Kidney epithelial cell (primary cell): ENCODE measurements at places on chromosomes 5 and 9. TPM values are rescaled to one million over a fixed set of nuclear protein-coding genes. Genes with fewer than 3 reads are reported as not detected.

- no peak for DNase-seq
Measured at GRCh38 chr9:124128568-124129166, 117.1 kb downstream of the LHX2 start.

DNA sequence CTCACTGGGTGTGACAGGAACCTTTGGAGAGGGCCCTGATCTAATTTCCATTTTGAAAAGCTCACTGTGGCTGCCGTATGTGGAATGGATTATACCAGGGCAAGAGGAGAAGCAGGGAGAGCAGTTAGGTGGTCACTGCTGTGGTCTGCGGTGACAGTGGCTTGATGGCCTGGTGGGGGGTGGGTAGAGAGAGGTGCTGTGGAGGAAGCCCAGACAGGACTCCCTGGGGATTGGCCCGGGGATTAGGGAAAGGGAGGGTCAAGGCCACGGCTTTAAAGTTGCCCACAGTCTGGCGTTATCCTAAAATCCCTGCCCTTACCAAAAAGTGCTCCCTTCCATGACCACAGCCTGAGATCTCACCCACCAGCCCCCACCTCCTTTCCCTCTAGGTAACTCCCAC lies 4.7 kb downstream of the B4GALT7 start:
- DNase-seq: no peak

DNA sequence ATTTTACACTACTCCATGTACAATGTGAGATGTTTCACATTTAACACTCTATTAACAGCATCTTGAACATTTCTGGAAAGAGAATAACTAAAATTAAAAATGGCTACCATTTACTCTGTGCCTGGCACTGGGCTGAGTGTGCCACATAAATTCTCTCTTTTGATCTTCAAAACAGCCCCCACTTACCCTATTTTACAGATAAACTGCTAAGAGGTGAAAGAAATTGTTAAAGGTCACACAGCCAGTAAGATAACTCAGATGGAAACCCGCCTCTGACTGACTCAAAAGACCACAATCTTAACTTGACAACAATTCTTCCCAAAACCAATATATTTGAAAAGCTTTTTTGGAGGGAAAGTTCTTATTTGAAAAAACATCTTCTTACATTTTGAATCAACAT lies 97.3 kb downstream of the MAPKAP1 start:
- DNase-seq: no peak

DNA sequence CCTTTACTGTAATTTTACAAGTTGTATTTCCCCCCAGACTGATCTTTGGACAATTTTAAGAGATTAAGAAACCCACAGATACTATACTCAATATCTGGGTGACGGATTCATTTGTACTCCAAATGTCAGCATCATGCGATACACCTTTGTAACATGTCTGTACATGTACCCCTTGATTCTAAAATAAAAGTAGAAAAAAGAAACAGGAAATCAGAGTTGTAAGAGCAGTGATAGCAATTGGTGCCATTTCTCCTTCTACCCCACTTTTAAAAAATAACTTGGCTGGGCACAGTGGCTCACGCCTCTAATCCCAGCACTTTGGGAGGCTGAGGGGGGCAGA lies 116.9 kb downstream of the FGF1 start:
- DNase-seq: no peak

DNA sequence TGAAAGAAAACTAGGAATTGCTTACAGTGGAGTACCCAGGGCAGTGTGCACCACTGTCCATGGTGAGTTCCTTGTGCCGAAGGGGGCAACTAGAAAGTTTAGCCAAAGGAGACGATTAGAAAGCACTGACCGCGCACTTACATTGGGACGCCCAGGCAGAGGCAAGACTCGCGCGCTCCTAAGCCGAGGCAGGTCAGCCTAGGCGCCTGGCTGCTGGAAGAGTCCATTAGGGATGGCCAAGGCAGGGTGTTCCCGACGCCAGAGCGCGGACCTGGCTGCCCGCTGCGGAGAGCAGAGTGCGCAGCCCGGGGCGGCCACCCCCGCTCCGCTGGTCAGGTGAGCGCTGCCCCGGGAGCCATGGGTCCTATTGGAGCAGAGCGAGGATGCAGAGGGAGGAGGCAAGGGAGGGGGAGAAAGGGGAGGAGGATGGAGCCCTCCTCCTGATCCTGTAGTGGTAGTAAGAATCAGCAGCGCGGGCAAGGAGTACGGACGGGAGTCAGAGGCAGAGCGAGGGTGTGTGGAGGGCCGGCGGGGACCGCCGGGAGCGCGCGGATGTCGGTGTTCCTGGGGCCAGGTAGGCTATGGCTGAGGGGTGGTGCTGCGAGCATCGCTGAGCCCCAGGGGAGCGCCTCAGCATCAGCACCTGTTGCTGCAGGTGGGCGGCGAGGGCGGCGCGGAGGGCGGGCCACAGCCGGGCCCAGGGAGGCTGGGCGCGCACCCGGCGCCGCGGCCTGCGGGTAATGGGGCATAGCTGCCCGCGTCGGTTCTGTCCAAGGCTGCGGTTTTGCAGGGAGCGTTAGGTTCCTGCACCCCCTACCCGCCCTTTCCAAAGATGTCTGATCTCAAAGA lies at the start of gene ADGRV1:
TSS of gene ADGRV1 (plus strand) at position 454 of the 849 bp plus-strand sequence. CDS start at position 553, 99 bp downstream.
- DNase-seq: peak; percentile 73

DNA sequence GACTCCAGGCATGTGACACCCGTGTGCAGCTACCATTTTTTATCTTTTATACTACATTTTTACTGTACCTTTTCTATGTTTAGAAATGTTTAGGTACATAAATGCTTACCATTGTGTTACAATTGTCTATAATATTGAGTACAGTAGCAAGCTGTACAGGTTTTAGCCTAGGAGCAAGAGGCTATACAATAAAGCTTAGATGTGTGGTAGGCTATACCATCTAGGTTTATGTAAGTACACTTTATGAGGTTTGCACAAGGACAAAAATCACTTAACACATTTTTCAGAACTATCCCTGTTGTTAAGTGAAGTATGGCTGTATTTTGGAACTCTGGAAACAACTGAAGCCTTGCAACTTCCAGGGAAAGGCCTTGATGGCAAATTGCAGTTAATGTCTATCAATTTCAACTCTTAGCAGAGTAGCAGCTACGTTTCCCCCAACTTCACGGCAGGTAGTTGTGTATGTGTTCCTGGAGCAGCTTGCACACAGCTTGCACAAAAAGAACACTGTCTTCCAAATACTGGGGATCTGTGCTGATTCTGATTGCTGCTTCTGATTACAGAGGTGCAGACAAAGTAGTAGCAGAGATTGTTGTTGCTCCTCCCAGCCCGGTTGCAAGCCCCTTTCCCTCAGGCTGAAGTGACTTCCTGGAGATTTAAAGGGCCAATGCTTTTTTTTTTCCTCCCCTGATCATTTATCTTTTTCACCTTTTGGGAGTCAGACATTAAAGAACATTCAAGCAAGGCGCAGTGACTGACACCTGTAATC lies 30.0 kb downstream of the SIL1 start:
- no peak for DNase-seq

DNA sequence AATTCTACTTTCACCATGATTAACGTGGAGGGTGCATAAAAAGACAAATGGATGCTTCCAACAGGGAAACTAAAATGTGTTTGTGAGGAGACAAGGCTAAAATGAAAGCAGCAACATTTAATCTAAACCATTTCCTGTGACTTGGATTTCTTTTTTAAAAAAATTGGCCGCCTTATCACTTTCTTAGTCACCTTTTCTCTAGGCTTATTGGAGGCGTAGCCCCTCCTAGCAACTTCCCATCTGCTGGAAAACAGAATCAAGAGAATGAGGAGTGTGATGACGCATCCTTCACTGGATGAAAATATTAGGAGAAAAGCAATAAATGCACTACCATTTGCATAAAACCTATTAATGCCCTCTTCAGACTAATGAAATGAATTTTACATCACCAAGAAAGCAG lies 791 bp upstream of the GPR150 start:
- DNase-seq: no peak

GRCh38 chr5:112239996-112240395 lies 179.1 kb downstream of the EPB41L4A start:
- DNase-seq: peak; percentile 5

DNA sequence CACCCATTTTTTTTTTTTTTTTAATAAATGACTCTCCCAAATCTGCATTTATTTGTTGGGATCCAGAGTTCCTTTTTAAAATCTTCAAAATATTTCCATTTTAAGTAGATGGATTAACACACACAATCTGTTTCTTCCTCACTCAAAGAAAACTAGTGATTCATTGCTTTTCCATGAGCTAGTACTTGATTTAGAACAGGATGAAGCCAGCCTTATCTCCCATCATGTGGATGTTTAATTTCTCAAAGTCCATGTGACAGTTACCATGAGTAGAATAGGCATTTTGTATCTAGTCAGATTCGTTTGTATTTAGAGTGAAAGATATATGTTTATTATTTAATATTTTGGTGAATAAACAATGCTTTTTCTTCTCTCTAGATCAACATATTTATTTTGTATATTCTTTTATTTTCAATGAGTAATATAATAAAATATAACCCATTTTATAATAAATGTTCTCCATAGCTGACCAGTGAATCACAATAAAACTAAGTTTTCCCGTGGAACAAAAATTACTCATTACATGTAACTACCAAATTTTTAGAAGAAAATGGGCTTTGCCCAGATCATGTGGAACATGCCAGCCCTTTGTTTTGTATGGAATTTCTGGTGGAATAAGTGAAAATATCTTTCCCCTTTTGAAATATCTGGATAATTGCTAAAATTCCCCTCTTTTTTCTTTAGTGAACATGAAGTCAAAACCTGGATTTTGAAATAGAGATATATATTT lies 54.9 kb upstream of the RPS23 start:
- DNase-seq: no peak

DNA sequence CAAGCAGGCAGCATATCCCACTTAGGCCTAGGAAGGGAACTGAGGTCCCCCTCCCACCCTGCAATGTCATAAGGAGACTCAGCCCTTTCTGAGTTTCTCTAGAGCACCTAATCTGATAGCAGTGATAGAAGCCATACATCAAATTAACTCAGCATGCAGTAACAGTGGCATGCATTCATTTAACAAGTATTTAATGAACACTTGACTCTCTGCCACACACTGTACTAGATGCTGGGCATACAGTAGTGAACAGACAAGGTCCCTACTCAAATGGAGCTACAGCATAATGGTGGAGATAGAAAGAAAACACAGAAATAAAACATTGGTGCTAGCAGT lies 58.6 kb downstream of the SLC22A5 start:
- DNase-seq: no peak

The TSTD2 gene
- total RNA-seq: 19.5 and 19.6 TPM in 2 replicates

- no peak for DNase-seq
Measured at GRCh38 chr9:97413462-97413861, 1.6 kb downstream of the TDRD7 start.

The CCDC152 gene
- 0.68 and 0.96 TPM in 2 replicates for total RNA-seq

GRCh38 chr9:126459965-126460843 lies 133.6 kb downstream of the MVB12B start:
- no peak for DNase-seq

GRCh38 chr5:28234356-28234968 lies 1196.1 kb upstream of the CDH9 start:
- peak; percentile 19 for DNase-seq
